ENCODE measurements at places on chromosomes 11 and 22.
A peak's percentile ranks its signal among the peaks of the same experiment; 100 is the strongest.

- DNase-seq, result no peak
Observed at GRCh38 chr22:32476281-32477195, 1.9 kb downstream of the FBXO7 start.

DNA sequence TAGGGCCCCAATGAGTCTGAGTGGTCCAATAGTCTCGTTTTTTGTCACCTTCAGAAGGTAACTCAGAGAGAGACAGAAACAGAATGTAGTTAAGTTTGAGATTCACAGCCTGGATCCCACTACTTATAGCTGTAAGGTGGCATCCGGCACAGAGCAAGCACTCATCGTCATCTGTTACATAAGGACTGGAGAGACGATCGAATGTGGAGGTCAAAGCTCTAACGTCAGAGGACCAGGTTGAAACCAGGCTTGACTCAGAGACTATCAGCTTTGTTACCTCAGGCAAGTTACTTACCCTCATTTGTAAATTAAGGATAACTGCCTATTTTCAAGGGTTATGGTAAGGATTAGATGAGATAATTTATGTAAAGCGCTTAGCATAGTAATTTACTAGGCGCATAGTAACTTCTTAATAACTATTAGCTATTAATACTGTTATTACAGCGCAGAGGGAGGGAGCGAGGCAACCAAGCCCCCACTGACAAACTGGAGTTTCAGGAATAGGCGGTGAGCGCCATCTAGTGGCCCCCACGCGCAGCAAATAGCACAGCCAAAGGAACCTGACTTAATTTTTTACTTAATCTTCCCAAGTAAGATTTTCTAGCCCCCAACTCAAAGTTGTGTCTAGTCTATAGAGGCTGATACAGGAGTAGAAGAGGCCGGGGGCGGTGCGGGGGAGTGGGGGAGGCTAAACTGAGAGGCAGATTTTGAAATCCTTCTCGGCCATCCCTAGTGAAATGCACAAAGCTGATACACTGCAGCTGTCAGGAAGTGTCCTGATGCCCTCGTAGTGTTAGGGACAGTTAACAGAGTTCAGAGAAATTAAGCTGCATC lies 29.0 kb upstream of the API5 start:
- peak; percentile 23 for DNase-seq

DNA sequence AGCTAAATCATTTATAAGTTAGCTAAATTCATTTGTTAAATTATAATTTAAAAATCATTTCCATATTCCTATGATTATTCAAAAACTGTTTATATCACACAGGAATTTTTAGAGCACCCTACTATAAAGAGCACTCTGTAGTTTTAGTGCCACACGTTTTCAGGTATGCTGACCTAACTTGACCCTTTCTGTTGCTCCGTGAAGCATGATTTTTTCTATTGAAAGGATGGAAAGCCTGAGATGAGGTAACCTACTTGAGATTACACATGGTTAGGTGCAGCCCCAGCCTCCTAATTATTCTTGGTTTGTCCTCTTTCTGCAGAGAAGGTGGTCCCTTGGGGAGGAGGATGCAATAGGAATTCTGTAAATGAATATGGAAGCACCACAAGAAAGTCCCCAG lies 72.6 kb downstream of the PPFIBP2 start:
- DNase-seq, result no peak

GRCh38 chr22:19598054-19598855 lies 74.0 kb upstream of the CLDN5 start:
- DNase-seq, result no peak

DNA sequence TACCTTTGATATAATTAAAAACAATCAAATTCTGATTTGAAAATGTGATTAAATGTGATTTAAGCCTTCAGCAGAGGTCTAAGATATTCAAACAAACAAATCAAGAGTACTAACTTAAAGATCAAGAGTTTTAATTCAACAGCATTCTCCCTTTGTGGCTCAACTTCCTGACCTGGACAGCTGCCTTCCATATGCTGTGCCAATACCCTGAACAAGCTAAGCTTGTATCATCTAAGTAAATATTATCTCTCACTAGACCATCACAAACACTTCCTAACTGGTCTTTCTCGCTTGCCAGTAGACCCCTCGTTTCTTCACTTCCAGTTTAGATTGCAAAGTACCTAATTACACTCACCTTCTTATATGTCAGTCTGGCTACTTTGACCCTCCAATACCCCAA lies 35.9 kb upstream of the P4HA3 start:
- no peak for DNase-seq

GRCh38 chr11:109939166-109939810 lies 153.9 kb upstream of the ZC3H12C start:
- no peak for DNase-seq

- no peak for DNase-seq
Observed at GRCh38 chr11:15276621-15277020, 161.9 kb downstream of the INSC start.

DNA sequence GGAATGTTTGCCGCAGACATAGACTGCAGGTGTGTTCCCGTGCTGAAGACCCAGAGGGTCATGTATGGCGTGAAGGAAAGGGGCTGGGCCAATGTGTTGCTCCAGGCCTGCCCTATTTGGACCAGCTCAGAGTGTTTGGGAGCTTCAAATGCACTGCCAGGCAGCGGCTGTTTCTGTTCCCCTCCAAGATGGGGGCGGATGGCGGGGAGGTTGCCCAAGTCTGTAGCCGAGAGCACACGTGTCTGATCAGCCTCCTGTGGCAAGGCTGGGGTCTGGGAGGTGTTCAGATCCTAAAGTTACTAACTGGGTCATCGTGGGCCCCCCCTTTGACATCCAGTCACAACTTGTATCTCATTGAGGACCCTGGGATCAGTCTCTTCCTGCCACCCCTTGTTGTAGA lies 45.5 kb downstream of the CACNA1I start:
- no peak for DNase-seq

DNA sequence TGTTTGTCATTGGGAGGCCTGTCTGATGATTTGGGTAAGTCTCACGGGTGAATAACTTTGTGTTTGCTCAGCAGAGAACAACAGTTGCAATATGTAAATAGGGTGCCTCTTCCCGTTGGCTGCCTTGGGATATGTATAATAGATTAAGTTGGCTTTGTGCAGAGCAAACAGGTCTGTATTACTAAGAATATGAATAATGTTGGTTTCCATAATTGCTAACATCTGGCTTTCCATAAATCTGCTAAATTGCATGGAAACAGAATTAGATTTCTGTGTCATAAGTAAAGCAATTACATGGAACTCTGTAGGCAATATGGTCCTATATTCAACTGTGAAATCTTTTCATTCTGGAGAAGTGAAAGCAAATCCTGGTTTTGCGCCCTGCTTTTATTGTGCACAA lies 636.0 kb upstream of the ANO5 start:
- no peak for DNase-seq

DNA sequence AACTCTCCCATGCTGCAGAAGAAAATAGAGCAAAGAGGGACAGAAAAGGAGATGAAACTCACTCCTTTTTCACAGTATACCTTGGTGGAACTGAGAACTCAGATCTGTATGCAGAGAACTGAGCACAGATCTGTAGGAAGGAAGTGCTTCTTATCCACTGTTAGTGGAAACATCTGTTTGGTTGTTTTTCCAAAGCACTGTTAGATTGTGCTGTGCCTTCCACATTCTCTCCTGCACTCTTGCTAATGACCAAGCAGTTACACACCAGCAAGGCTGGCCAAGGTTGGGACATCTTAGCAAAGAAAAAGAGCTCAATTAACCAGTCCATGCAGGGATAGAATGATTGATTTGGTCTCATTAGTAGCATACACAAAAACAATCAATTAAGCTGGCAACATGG lies 20.1 kb upstream of the SIK2 start:
- no peak for DNase-seq

DNA sequence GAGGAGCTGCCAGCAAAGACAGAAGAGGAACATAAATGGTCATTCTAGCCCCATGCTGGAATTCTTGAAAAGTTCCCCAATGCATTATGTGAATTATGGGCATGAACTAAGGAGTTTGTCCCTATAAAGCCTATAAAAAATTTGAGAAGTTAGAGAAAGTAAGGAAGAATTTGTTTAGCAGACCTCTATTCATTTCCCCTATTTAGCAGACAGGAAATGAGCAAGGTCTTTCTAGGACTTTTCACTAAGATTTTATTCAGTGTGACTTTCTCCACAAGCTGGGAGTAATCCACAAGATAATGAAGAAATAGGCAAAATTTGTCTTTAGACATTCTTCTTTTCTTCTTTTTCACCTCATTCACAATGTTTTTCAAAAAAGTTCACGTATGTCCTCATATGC lies 20.0 kb downstream of the PRRG4 start:
- no peak for DNase-seq

DNA sequence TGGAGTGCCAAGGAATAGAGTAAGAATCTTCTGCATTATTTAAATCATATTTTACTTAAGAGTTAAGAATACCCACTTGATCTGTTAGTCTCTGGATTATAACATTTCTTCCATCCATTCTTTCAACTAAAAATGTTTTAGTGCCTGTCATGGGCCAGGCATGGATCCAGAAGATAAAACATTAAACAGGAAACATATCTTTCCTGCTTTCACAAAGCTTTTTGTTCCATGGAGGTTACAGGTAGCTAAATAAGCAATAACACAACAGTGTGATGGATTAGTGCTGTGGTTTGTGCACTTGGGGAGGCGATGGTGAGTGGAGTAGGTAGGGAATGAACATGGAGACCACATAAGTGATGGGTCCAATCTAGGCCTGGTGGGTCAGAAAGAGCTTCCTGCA lies 258.5 kb downstream of the DDX10 start:
- no peak for DNase-seq

DNA sequence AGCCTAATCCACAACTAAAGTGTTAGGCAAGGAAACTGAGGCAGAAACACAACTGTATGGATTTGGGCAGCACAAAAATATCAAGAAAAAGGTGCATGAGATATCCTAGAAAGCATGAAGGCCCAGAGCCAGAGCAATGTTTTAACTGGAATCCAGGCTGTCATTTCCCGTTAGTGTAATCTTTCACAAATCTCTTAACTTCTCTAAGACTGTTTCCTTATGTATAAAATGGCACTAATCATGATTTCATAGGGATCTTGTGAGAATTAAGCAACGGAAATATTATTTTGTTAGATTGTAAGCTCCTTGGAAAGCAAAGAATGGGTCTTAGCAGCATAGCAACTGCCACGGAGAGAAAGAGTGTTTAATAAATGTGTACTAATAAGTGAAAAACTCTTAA lies 14.7 kb upstream of the SYTL2 start:
- DNase-seq, result no peak

DNA sequence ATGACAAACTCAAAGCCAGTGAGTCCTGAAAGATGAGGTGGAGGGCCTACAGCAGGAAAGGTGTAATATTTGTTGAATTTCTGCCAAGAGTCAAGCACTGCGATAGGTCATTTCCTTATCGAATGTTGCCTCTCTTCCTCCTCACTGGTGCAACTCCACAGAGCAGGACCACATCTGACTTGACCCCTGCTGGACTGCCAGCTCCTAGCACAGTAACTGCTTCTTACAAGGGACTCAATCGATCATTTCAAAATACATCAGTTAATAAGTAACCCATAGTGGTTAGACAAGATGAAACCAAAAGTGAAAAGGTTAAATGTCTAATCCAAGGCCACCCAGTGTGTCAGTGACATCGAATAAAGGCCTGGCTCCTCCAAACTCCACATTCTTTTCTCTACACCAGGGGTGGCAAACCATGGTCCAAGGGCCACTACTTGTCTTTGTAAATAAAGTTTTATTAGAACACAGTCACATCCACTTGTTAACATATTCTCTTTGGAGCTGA lies 98.5 kb upstream of the CSNK2A3 start:
- DNase-seq, result peak; percentile 65

GRCh38 chr11:75513250-75513649 lies 12.5 kb downstream of the GDPD5 start:
- no peak for DNase-seq

GRCh38 chr11:41042688-41043087 lies 416.8 kb downstream of the LRRC4C start:
- no peak for DNase-seq

GRCh38 chr11:58912124-58912523 lies 27.2 kb upstream of the GLYATL1 start:
- no peak for DNase-seq

- DNase-seq, result no peak
Observed at GRCh38 chr11:67268081-67268961, 2.0 kb downstream of the GRK2 start.

- no peak for DNase-seq
Observed at GRCh38 chr11:108324587-108324986, 101.7 kb downstream of the ATM start.

GRCh38 chr22:17938484-17938924 lies 85.9 kb downstream of the MICAL3 start:
- no peak for DNase-seq

DNA sequence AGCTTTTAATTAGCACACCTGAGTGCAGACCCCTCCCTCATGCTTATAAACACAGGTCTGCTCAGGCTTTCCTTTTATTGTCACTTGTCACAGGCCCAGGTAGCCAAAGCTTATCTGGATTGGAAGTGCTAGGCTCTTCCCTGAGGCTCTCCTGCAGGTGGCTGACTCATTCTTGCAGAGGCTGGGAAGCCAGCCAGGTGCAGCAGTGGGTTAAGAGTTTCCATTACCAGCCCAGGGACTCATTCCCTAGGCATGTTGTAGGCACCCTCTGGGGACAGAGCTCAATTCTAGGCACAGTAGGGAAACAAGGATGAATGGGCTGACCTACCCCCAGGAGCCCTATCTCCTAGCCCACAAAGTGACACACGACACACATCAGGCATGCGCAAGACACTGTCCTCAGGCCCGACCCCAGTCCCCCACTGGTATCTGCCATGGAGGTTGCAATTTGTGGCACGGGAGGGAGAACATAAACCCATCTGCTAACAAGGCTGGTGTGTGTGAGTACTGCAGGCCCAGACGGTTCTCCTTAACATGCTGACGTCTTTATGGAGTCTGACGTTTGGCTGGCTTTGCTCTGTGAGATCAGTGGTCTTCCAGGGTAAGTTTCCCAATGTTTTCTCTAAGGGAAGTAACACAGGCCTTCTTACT lies 94.2 kb downstream of the ABTB2 start:
- no peak for DNase-seq

DNA sequence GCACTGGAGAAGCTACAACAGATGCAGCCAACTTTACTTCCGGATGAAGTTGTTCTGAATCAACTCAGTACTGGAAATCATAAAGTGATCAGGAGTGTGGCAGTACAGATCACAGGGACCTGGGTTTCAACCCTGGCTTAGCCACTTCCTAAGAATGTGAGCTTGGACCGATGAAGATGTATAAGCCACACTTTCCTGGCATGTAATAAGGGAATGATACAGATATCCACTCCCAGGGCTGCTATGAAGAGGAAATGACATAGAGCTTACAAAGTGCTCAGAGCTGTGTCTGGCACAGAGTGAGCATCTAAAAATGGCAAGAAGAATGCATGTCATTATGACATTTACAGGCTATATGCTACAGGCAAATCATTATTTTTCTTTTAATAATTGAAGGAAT lies 378.7 kb downstream of the NTM start:
- no peak for DNase-seq

DNA sequence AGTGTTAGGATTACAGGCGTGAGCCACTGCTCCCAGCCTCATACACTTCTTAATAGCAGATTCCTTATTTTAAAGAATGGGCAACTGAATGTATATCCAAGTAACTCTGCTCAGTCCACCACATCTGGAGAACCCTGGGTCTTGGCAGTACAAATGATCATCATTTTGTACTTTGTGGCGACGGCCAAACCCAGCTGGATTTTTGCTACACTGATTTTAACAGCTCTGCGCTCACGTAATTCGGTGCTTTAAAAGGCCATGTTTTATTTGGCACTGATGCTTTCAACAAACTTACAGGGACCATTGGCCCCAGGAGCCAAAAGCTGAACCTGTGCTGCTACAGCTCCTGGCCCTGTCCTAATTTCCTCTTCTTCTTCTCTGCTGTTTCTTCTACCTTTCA lies 60.8 kb upstream of the PDE3B start:
- DNase-seq, result no peak

Data from GM18507 (cell line).